Hippocampal formation (tissue), 2 donors: ENCODE measurements at places on chromosomes 4 and X.

DNA sequence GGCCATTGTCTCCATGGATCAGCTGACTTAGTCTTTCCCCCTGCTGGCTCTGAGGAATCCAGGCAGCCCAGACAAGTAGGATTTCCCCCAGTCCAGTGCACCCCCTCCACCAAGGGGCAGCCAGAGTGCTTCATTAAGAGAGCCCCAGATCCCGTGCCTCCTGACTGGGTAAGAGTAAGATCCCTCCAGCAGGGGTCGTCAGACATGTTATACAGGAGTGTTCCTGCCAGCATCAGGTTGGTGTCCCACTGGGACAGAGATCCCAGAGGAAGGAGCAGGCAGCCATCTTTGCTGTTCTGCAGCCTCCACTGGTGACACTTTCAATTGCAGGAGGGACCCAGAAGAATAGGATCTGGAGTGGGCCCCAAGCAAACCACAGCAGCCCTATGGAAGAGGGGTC lies 29.0 kb upstream of the INPP4B start:
- no peak for DNase-seq

- DNase-seq, result no peak
Measured at GRCh38 chr4:138977524-138977923, 38.1 kb upstream of the NOCT start.

GRCh38 chr4:118918388-118918787 lies 29.7 kb downstream of the SYNPO2 start:
- no peak for DNase-seq

GRCh38 chr4:46894826-46895225 lies 14.2 kb downstream of the COX7B2 start:
- no peak for DNase-seq

DNA sequence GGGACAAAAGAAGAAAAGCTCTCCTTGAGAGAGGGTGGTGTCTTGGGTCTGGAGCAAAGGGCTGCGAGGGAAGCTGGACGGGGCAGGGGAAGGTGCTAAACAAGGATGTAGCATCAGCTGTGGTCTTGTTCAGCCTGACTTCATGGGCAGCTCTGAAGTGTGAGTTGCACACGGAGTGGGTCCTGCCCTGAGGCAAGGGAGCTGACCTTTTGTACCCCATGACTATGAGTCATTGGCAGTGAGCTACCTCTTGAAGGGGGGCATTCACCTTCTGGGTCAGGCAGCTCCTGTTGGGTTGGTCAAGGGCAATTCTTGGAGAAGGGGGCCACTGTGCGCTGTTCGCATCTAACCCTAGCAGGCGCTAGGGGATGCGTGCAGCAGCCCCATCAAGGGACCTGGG lies 151.8 kb downstream of the SMIM20 start:
- DNase-seq, result no peak

GRCh38 chrX:53135581-53135980 lies 41.6 kb downstream of the KANTR start:
- no peak for DNase-seq

- DNase-seq, result no peak
Measured at GRCh38 chr4:150679018-150679764, 97.2 kb downstream of the MAB21L2 start.
